ENCODE measurements at places on chromosomes 3 and 15.

DNA sequence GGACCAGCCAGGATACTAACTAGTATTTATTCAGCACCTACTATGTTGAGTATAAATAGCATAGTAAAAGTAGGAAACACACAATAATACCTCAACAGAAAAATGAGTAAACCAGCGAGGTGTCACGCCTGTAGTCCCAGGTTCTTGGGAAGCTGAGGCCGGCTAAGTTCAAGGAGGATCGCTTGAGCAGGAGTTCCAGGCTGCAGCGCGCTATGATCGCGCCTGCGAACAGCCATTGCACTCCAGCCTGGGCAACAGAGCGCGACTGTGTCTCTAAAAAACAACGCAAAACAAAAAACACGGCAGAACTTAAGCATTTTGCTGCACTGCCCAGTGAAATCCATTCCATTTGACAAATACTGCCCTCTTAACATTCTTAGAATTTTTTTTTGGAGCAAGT is 1.3 kb upstream of the DENND6A start:
- peak; percentile 84 for DNase-seq

DNA sequence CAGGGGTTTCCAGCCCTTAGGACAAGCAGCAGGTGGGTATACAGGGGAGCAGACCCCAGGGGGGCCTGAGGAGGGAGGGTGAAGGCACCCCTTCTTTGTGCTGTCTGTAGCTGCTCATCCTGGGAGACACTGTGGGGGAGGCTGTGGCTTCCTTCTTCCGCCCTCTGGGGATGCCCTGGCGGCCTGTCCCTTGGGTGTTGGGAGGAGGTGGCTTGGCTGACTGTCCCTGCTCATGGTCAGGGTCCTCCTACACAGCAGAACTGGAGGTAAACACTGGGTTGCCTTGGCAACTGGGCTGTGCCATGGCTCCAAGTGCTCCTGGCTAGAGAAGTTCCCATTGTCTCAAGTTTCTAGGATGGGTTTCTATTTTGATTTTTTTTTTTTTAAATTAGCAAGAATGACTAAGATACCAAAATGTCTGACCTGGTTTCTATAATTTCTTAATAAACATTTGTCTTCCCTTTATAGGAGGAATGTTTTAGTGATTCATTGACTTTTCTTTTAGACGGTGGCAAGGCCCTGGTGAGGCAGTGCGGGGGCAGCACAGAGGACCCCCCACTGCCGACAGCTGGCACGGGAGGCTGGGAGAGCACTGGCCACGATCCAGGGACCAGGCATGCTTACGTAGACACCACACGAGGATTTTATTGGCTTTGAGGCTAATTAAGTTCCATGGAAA is 12.4 kb downstream of the KLF13 start:
- DNase-seq: peak; percentile 89

DNA sequence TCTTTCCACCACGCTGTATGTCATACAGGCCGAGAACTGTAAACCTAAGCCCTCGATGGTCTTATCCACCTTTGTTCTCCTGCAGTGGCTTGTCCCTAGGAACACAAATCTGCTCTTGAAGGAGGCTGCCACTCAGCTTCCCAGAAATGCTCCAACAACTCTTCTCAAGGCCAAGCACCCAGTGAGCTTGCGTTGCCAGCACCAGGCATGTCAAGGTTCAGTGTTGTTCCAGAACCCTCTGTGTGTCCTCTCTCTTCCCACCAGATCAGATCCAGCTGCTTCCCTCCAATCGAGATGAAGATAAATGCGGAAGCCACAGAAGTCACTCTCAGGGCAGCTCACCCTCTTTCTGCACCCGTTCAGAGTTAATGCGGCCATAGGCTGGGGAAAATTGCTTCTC is 11.3 kb upstream of the MYZAP start:
- no peak for DNase-seq

GRCh38 chr15:90878660-90879059 is 5.6 kb upstream of the FES start:
- DNase-seq: no peak

- DNase-seq: peak; percentile 53
These were observed 88.7 kb downstream of the GABRG3 start for GRCh38 chr15:27059610-27060202.

DNA sequence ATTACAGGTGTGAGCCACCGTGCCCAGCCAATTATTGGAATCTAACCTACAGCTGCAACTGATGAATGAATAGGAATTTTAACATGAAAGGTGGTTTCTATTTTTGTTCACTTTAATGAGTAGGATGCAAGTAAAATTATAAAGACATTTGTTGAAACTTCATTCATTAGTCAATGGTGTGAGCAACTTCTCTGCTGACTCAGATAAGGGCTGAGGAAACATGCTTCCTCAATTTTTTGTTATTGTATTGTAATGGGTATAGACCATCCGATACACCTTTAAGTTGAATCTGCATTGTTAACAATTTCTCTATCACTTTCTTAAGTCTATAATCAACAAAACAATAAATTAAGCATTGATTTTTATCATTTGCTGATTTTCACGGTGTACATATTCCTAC is 127.8 kb downstream of the STAG1 start:
- DNase-seq: no peak

All from thyroid gland (tissue), 4 donors.